ENCODE measurements at places on chromosomes 5 and 9. TPM values are rescaled to one million over a fixed set of nuclear protein-coding genes. Genes with fewer than 3 reads are reported as not detected.

Gene MAST4
- 45.6 TPM for total RNA-seq

Gene RLN2
- not detected for total RNA-seq

Gene DPYSL3
- total RNA-seq = 401 TPM

Gene DAPK1
- total RNA-seq = 33.2 TPM

Gene PRSS3
- 1.00 TPM for total RNA-seq

Gene MZB1
- total RNA-seq = 1.0 TPM

Gene CER1
- total RNA-seq = not detected

Gene SPATA9
- total RNA-seq = 0.51 TPM

Gene CD74
- 566 TPM for total RNA-seq

Gene SHC3
- total RNA-seq = 12.2 TPM

Gene OMD
- 47.0 TPM for total RNA-seq

- DNase-seq = no peak
These were observed 42.4 kb downstream of the TRIO start for GRCh38 chr5:14185326-14186058.

DNA sequence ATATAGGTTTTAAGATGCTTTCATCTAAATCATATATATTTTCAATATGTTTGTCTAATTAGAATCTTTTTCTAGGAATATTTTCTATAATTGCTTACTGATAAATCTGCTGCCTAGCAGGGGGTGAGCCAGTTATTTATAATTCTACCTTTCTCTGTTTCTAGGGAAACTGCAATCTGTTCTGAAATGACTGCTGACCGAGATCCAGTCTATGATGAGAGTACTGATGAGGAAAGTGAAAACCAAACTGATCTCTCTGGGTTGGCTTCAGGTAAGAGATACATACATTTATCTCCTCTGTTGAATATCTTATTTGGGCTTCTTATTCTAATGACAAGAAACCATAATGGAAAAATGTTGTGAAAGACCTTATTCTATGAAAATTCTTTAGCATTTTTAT, 127.3 kb downstream of the XRCC4 start:
- no peak for DNase-seq

DNA sequence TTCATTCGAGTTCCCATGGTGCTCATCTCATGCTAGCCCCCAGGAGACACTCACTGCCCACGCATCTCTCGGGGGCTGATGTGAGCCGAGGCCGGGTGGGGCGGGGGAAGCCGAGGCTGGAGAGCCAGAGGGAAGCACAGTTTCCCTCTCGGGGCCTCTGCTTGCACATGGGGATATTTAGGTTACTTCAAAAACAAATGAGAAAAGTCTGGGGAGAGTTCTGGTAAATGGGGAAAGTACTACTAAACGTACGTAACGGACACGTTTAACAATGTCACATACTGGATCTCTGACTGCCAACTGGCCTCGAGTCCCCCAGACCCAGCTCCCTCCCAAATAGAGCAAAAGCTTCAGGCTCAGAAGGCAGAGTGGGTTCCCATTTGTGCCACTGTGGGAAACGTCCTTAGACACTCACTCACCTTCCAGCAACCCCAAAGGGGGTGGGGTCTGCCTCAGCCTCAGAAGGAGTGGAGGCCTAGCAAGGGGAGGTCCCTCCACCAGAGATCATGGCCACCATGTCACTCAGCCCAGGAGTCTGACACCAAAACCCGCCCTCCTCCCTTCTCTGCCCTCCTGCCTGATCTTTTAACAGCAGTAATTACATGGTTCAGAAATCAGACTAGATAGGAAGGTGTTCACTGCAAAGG, 33.8 kb upstream of the NTNG2 start:
- no peak for DNase-seq

DNA sequence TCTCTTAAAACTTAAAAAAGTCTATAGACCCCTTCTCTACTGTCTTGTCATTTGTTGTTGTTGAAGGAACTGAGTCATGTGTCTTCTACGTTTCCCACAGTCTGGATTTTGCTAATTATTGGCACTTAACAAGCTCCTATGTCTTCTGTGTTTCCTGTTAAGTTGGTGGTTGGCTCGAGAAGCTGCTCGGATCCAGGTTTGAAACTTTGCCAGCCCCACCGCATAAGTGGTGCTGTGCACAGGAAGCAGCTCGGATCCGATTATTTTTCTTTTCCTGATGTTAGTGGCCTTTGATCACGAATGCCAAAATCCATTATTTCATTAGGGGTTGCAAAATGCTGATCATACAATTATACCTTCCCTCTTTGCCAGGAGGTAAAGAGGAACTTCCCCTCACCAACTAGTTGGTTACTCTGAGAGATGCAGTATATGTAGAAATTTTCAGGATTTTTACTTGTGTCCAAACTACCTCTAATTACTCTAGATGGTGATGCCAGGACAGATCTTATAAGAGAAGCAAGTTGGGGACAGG, 186.5 kb downstream of the NSG2 start:
- no peak for DNase-seq

DNA sequence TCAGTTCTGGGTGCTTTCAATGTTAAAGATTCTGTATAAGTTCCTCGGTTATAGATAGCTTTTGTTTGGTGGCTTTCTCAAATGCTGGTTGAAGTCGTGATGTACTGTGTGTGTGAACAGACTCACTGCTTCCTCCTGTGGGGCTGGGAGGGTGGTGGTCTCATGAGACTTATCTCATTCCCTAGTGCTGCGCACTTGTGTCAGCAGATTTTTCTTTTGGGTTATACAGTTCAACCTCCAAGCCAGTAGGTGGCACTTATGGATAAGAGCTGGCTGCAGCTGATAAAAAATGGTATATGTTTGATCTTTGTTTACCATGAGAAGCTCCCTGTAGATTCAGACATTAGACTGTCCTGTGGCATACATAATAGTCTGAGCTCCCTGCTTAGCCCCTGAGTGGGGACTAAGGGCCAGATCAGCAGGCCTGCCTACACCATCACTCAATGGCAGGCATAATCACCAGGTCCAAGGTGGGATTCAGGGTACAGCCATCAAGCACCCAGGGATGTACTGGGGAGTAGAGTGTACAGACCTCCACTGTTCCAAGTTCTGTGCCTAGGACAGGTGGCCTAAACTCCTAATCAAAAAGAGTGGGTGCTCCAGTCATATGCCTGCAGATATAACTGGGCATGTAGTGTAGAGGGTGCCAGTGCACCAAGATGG, 174.2 kb downstream of the OXCT1 start:
- DNase-seq = no peak

DNA sequence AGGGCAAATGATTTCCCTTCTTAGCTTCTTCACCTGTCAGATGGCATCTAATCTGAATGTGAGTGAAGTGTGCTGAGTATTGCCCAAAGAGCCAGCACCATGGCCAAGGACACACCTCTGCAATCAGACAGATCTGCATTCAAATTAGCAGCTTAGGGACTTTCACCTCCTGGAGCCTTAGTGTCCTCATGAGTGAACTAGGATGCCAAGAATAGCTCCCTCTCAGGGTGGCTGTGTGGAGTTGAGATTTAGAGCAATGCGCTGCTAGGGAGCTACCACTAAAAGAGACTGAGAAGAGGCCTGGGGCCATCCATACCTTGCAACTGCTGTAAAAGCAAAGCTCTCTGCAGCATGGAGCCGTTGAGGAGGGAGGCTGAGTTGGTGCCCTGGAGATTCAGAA, 1.4 kb downstream of the CIZ1 start:
- no peak for DNase-seq

GRCh38 chr5:140134277-140134935, 8.7 kb downstream of the IGIP start:
- no peak for DNase-seq

- no peak for DNase-seq
These were observed 52.7 kb downstream of the RNF145 start for GRCh38 chr5:159156426-159157238.

- DNase-seq = no peak
These were observed 559.7 kb downstream of the ACTL7B start for GRCh38 chr9:108296056-108296455.

DNA sequence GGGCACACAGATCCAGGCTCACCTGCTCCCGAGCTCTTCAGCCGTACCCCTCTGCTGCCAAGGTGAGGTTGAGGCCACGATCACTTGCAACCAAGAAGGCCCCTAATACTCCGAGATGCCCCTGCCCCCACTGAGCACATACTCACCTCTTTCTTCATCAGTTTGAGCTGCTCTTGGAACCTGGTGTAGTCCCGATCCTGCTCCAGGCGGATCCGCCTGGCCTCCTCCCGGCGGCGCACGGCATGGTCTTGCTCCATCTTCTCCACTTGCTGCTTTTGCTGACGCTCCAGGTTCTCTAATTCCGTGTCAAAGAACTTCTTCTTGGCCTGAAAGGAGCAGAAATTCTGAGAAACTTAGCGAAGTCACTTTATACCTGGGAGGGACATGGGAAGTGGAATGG, 75.7 kb upstream of the FBXW11 start:
- no peak for DNase-seq

GRCh38 chr9:76905791-76906646, at the start of gene PRUNE2:
TSS of gene PRUNE2 (minus strand) at chr9:76906114. CDS start at chr9:76905963, 151 bp downstream.
- peak; percentile 91 for DNase-seq

GRCh38 chr5:145579301-145579700, 255.8 kb downstream of the PRELID2 start:
- no peak for DNase-seq
